ENCODE measurements at places on chromosomes 16 and 17. TPM values are rescaled to one million over a fixed set of nuclear protein-coding genes. Genes with fewer than 3 reads are reported as not detected.

DNA sequence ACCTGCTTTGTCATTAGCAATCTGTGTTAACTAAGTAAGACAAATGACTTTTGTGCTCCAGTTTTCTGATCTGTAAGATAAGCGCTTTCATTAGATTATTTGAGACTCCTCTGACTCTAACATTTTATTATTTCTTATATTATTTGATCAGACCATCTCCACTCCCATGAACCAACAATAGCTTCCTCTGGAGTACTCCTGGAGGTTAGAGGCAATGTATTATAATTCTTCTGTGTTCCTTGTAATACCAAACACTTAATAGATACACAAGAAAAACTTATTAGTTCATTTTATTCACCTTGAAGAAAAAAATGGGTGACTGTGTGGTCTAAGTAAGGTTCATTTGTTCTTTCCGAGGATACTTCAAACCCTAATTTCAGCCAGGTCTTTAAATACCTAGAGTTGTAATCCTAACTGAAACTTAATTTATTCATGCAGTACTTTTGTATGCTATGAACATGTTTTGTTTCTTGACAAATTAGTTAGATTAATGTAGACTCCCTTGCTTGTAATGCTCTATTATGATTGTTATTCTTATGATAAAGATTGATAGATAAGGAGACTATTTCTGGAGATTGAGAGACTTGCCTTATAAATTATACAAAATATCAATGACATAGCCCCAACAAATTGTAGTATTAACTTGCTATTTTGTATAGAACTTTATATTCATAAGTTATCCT is 53.9 kb downstream of the NQO1 start:
- DNase-seq = no peak
- peaks cover 9% of the 10 kb centered on the region for H3K4me1 ChIP-seq
- H3K27me3 ChIP-seq = no peaks in the 10 kb centered on the region
- H3K36me3 ChIP-seq = peaks cover 42% of the 10 kb centered on the region
- H3K27ac ChIP-seq = no peak overlapping the region

DNA sequence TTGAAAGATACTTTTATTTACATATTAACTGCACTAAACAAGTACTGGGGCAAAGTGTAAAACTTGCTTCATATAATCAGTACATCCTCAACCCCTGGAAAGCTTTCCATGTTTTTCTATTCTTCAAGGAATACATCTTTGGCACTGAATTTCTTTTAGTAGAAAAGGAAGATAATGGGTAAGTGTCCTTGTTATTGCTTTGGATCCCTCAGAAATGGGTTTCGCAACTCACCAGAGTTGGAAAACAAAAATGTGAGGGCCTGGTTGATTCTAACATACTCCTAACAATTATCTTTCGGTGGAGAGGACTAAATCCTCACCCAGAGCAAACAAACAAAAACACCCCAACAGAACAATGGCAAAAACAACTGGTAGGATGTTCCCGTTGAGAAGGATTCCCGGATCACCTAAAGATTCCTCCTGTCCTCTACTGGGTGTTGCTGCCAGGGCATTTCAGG is 120.4 kb downstream of the PARN start:
- no peaks in the 10 kb centered on the region for H3K27me3 ChIP-seq
- DNase-seq = no peak
- no peaks in the 10 kb centered on the region for H3K36me3 ChIP-seq
- peaks cover 7% of the 10 kb centered on the region for H3K4me1 ChIP-seq

The KCNH6 gene
- not detected for total RNA-seq

The ABCC11 gene
- 0.56 TPM for total RNA-seq

The AANAT gene
- total RNA-seq = not detected

The MEOX1 gene
- not detected for total RNA-seq

- H3K27me3 ChIP-seq = no peaks in the 10 kb centered on the region
- H3K4me1 ChIP-seq = peaks cover 18% of the 10 kb centered on the region
- peak overlapping the region; percentile 50 for H3K27ac ChIP-seq
- H3K36me3 ChIP-seq = peaks cover 12% of the 10 kb centered on the region
- no peak overlapping the region for H3K4me3 ChIP-seq
Measured at GRCh38 chr16:53372992-53373871, 61.0 kb upstream of the RBL2 start.

DNA sequence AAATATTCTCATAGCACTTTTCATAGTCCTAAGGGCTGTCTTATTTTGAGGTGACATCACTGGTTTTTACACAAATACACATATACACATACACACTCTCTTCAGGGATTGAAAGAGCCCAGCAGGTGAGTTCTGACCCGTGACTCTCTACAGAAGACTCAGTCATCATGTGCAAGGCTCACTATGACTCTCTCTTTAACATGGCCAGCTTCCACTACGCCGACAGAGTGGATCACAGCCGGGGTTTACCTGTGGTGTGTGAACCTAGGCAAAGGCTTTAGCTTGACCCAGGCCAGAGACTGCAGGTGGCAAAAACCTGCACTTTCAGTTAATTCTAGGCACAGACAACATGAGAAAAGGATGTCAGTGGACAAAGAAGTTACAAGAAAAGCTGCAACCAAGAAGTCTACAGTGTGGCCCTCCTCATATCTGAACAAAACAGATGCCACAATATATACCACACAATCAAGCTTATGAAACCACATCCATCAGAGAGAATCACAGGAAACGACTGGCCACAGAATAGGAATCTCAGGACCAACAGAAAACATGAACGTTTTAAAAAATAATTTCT is 56.5 kb downstream of the CYTH1 start:
- peaks cover 21% of the 10 kb centered on the region for H3K4me1 ChIP-seq
- no peaks in the 10 kb centered on the region for H3K36me3 ChIP-seq
- no peak for DNase-seq
- no peak overlapping the region for H3K4me3 ChIP-seq
- no peak overlapping the region for H3K27ac ChIP-seq
- H3K27me3 ChIP-seq = no peaks in the 10 kb centered on the region

The ITGA2B gene
- total RNA-seq = 1.2 TPM

DNA sequence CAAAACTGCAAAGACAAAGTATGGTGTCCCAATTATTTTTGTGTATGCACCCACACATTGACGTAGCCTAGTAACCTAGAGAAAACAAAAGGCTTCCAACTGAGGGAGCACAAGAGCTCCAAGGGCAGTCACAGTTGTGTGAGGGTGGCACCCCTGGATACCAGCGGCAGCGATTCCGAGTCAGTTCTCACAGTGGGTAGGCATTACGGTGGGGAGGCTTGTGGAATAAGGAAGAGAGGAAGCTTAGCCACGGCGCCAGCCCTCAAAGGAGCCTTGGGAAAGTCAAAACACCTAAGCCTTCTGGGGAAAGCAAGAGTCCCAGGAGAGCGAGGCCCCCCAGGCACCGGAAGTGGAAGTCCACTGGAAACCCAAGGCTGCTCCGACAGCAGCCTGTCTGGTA is 31.0 kb upstream of the ADCY9 start:
- DNase-seq = no peak
- H3K4me3 ChIP-seq = no peak overlapping the region
- H3K27me3 ChIP-seq = no peaks in the 10 kb centered on the region

DNA sequence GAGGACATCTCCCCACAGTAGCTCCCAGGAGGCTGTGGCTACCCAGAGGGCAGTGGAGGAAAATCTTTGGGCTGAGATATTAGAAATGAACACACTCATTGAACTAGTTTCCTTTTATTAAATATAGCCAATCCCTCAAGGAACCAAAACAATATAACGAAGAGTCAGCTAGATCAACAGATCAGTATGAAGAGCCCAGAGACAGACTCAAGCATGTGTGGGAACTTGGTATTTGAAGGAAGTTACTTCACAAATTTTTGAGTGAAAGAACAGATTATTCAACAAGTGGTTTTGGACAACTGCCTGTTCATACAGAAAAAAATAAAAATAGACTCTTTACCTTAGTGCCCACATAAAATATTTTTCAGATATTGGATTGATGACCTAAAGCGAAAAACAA is 183.6 kb upstream of the PMFBP1 start:
- H3K4me3 ChIP-seq = no peak overlapping the region
- H3K36me3 ChIP-seq = no peaks in the 10 kb centered on the region
- DNase-seq = no peak
- H3K4me1 ChIP-seq = no peaks in the 10 kb centered on the region
- no peaks in the 10 kb centered on the region for H3K27me3 ChIP-seq

- DNase-seq = no peak
- no peaks in the 10 kb centered on the region for H3K27me3 ChIP-seq
- H3K4me3 ChIP-seq = no peak overlapping the region
- no peak overlapping the region for H3K27ac ChIP-seq
- no peaks in the 10 kb centered on the region for H3K4me1 ChIP-seq
- H3K36me3 ChIP-seq = no peaks in the 10 kb centered on the region
Measured at GRCh38 chr16:88468275-88469129, 15.4 kb downstream of the ZFPM1 start.

DNA sequence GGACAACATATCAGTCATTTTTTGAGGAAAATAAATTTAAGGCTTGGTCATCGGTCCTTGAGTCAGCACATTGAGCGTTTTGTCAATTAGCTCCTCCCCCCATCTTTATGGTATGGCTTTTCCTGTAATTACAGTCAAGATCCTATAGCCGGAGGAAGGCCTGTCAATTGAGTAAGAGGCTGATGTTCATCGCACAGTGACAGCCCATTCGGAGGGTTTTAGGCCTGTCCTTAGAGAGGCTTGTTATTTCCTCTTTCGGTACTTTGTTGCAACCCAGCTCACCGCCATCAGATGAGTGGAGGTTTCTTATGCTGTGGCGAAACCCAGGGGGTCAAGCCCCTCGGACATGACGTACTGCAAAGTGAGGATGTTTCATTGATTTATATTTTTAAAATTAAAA is 395.2 kb downstream of the WWOX start:
- no peak for DNase-seq
- H3K36me3 ChIP-seq = no peaks in the 10 kb centered on the region

- no peak for DNase-seq
- peaks cover 8% of the 10 kb centered on the region for H3K4me1 ChIP-seq
- H3K27me3 ChIP-seq = no peaks in the 10 kb centered on the region
- H3K36me3 ChIP-seq = peaks cover 6% of the 10 kb centered on the region
Measured at GRCh38 chr17:64024781-64025731, 4.6 kb upstream of the ICAM2 start.

DNA sequence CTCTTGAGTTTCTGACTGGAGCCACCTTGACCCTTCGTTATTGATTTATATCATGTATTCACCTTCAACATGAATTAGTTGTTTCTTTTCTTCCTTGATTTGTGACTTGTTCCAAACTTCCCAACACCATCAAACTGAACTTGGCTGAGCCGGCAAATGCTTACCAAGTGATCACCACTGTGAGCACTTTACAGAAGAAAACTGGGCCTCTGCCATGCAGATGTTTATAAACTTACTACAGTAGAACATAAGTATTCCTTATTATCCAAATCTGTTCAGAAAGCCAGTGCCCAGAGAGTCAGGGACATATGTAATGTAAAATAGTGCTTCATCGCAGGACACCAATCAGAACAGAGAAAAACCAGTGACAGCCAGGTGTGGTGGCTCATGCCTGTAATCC is 19.9 kb downstream of the CMTM4 start:
- H3K4me3 ChIP-seq = no peak overlapping the region
- H3K36me3 ChIP-seq = peaks cover 10% of the 10 kb centered on the region
- DNase-seq = no peak
- H3K4me1 ChIP-seq = peaks cover 15% of the 10 kb centered on the region

The JPH3 gene
- 1.2 TPM for total RNA-seq

- peaks cover under 1% of the 10 kb centered on the region for H3K4me1 ChIP-seq
- peaks cover 97% of the 10 kb centered on the region for H3K27me3 ChIP-seq
- peaks cover 8% of the 10 kb centered on the region for H3K36me3 ChIP-seq
Measured at GRCh38 chr16:86507173-86508027, 2.9 kb upstream of the FOXF1 start.

The BOLA2B gene
- total RNA-seq = 166 TPM

The SLC47A2 gene
- not detected for total RNA-seq

DNA sequence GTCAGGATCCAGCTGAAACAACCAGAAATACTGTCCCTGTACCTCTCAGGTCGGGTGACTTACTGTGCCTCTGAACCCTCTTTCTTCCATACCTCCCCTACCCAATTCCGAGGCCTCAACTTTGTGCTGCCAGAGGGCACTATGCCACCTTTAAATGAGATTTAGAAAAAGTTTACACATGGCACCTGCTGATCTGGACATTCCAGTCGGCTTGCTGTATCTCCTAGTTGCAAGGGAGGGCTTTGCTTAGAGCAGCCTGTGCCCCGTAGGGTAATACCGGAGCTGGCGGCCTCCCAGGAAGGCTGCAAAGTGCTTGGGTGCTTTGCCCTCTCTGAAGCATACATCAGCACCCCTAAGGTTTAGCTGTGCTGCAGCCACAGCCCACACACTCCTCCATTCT is 306.0 kb upstream of the RBFOX1 start:
- H3K4me3 ChIP-seq = no peak overlapping the region
- H3K4me1 ChIP-seq = no peaks in the 10 kb centered on the region
- DNase-seq = no peak

DNA sequence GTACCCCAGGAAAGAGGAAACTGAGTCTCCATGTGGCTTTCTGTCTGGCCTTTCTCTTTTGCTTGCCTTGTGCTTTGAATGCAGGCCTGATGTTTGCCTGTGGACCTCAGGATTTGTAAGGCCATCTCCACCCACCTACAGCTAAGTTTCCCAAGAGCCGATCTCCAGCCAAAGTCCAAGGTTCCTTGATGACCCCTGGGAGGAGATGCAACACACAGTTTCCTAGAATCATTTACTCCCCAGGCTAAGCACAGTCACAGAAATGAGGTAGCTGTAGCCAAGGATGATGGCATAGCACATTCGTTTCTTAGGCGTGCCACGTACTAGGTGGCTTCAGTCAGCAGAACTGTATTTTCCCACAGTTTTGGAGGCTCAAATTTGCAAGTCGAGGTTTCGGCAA is 595.4 kb downstream of the MAF start:
- H3K4me3 ChIP-seq = no peak overlapping the region
- peaks cover 13% of the 10 kb centered on the region for H3K4me1 ChIP-seq
- no peaks in the 10 kb centered on the region for H3K36me3 ChIP-seq
- DNase-seq = no peak
- no peak overlapping the region for H3K27ac ChIP-seq
- H3K27me3 ChIP-seq = no peaks in the 10 kb centered on the region

DNA sequence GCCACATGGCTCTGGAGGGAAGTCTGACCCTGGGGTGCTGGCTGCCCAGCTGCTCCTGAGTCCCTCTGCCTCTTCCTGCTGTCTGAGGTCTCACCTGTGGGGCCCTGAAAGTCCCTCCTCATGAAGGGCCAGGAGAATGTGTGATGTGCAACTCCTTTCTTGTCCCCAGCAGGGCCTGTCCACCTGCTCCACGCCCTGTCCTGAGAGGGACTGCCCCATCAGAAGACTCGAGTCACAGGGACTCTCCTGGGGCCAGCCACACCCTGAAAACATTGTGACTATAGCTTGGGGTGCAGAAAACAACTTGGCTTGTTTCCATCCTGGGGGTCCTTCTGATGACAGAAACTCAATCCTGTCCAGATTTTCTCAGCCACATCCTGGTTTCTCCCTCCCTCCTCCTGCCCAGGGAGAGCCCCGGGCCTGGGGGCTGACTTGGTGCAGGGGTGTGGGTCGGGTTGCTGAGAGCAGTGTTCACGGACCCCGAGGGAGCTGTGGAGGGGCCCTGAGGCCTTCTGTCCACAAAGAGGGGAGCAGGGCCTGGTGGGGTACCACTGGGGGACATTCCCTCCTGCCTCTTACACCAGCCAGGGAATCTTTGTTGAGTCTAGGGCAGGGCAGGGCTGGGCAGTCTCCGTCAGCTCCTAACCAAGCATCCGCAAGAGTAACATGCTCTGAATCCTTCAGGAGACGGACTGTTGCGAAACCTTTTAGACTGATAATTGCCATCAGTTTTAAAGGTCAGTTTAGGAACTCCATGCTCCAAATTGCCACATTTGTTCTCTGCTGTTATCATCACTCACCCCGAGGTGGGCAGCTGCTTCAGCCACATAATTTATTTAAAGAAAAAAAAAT is 45.9 kb downstream of the NT5M start:
- no peak overlapping the region for H3K27ac ChIP-seq
- H3K4me3 ChIP-seq = no peak overlapping the region
- no peaks in the 10 kb centered on the region for H3K36me3 ChIP-seq
- no peak for DNase-seq
- no peaks in the 10 kb centered on the region for H3K27me3 ChIP-seq

The C17orf67 gene
- total RNA-seq = 4.6 TPM

The ARL5C gene
- total RNA-seq = not detected

All from Calu3 (cell line).